ENCODE measurements at places on chromosomes 6 and 20.

GRCh38 chr20:23243791-23244155 lies 106.8 kb upstream of the NXT1 start:
- DNase-seq = no peak

GRCh38 chr6:71333697-71334096 lies 45.1 kb downstream of the OGFRL1 start:
- DNase-seq = no peak

DNA sequence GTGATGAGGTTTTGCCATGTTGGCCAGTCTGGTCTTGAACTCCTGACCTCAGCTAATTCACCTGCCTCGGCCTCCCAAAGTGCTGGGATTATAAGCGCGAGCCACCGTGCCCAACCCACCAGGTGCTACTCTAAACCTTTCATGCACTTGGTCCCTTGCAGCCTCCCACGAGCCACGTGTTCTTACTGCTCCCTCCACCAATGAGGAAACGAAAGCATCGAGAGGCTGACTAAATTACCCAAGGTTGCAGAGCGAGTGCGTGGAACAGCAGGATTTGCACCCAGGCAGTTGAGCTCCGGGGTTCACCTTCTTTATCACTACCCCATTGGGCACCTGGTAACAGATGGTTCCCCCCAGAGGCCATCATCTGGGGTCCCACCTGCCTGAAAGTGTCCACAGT lies 208.3 kb downstream of the LY86 start:
- no peak for DNase-seq

GRCh38 chr6:136945711-136946121 lies 23.6 kb downstream of the SLC35D3 start:
- DNase-seq = no peak

DNA sequence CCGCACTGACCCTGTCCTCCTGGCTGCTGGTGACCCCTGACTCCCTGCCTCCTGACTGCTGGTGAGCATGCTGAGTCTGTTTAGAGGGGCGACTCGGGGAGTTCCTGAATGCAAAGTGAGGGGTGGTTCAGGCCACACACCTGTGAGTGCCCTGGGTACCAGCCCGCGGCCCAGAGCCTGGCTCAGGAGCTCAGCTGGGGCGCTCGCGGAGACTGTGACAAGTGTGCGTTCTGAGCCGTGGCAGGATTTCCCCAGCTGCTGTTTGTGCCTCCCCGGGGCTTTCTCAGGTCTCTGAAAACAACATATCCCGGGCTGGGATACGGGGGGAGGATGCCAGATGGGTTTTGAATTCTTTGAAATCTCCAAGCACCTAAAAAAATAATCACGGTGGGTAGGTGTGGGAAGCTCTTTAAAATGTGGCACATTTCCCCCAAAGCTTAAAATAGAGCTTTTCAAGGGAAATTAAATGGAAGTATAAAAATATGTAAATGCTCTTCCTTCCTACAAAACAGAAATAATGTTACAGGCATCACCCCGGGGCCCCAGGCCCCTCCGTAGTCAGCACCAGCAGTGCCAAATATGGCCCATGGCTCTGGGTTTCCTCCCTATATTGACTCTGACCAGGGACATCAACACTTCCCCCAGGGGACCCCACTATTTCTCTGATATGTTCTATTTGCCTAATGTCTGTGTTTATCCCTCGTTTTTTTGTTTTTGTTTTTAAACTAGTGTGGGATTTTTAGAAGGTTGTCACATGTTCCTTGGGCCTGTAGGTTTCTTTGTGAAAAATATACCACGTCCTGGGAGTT lies 49.9 kb upstream of the TAGAP start:
- peak; percentile 56 for DNase-seq

DNA sequence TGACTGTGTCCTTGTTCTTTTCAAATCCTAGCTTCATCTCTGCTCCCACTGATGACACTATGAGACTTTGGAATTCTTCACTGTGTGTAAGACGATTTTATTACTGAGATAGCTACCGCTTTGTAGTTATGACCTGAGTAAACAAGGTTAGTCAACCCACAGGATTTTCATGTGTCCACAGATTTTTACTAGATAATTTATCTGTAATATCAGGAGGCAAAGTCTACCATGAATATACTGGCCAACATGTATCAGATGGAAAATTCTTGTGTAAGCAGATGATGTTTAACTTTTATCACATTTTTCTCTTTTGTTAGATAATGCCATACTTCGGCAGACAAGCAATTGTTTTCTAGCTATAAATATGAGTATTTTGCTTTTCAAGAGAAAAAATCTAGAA lies 119.8 kb downstream of the SGK1 start:
- no peak for DNase-seq

GRCh38 chr20:61905781-61906523 lies 159.7 kb downstream of the TAF4 start:
- DNase-seq = no peak

DNA sequence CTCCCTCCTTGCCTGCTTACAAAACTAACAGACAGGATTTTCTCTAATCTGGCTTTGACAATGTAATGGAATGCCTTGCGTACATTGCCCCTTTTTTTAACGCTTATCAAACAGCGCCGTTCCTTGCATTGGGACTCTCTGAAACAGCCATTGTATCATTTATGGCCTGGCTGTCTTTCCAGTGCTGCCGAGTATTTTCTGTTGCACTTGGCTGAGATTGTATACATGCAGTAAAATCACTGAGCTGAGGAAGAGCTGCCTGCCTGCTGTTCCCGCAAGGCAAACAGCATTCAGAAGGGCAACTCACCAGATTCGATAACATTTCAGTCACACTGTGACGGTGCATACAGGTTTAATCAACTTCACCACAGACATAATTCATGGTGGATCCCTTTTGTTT lies 106.0 kb downstream of the SH3BGRL2 start:
- DNase-seq = no peak

GRCh38 chr6:125904871-125905270 lies 51.7 kb upstream of the HINT3 start:
- DNase-seq = no peak

GRCh38 chr20:57440678-57441509 lies 49.7 kb downstream of the RBM38 start:
- DNase-seq = no peak

GRCh38 chr6:148530976-148531375 lies 188.3 kb downstream of the SASH1 start:
- DNase-seq = no peak

GRCh38 chr6:35366204-35366596 lies 23.8 kb downstream of the PPARD start:
- DNase-seq = no peak

- no peak for DNase-seq
Observed at GRCh38 chr6:116218172-116218633, 35.7 kb downstream of the TSPYL4 start.

DNA sequence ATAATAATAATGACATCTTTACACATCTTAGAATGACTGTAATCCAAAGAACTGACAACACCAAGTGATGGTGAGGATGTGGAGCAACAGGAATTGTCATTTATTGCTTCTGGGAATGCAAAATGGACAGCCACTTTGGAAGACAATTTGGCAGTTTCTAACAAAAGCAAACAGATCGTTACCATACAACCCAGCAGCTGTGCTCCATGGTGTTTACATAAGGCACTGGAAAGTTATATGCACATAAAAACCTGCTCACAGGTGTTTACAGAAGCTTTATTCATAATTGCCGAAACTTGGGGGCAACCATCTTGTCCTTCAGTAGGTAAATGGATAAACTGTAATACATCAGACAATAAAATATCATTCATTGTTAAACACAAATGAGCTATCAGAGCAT lies 18.3 kb upstream of the ASF1A start:
- DNase-seq = no peak

DNA sequence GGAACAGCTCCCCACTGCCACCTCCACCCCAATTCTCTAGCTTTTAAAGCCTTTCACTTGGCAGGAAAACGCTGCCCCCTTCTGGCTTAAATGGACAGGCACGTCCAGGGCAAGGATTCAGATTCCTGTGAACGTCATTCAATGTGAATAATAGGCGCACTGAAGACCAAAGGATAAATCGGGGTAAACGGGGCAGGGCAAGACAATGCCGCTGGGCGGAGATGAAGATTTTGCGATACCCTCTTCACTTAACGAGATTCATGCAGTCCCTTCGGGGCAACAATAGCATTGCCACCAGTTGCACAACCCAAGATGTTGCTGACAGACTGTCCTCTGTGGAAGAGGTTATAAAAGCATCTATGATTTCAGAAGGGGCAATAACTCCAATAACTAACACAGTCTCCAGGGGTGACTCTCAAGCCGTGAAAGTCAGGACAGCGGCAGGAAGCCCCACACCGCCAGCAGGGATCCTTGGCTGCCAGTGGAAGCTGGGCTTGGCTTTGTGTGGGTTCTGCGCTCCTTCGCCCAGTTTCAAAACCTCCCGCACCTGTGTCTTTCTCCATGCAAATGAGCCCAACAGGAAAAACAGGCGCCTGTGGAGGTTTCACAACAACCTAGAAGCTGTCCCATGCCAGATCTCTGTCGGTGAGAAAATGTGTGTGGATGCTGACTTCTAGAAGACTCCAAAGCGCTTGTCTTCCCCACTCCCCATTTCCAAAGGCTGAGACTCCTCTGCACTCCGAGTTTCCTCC lies 291.8 kb downstream of the BMP7 start:
- DNase-seq = no peak

- DNase-seq = no peak
Observed at GRCh38 chr6:140366991-140367390, 992.5 kb upstream of the CITED2 start.

- no peak for DNase-seq
Observed at GRCh38 chr20:53809728-53810365, 216.2 kb upstream of the ZNF217 start.

- DNase-seq = no peak
Observed at GRCh38 chr6:7901056-7901455, 9.5 kb downstream of the TXNDC5 start.

GRCh38 chr6:25404693-25405169 lies 125.6 kb downstream of the CARMIL1 start:
- peak; percentile 21 for DNase-seq

GRCh38 chr6:69866351-69866769 lies at the start of gene COL19A1:
COL19A1 (plus strand) TSS chr6:69866556; CDS start chr6:69879568, 13,012 bp downstream.
- peak; percentile 60 for DNase-seq

- DNase-seq = no peak
Observed at GRCh38 chr6:111530667-111531066, 47.6 kb upstream of the REV3L start.

- DNase-seq = no peak
Observed at GRCh38 chr6:149373511-149373910, 26.6 kb upstream of the SUMO4 start.

DNA sequence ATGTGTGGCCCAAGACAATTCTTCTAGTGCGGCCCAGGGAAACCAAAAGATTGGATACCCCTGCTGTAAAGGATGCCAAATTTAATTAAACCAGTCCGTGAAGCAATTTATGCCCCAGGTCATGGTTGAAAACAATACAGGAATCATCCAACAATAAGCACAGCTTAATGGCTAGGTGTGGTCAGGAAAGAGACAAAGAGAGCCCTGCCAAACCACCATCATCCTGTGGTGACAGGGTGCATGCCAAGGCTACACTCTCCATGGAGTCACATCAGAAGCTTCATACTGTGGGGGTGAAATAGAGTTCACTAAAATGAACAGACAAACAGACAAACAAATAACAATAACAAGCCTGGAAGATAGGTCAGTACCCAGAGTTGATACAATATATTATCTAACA lies 62.7 kb downstream of the DZANK1 start:
- no peak for DNase-seq

DNA sequence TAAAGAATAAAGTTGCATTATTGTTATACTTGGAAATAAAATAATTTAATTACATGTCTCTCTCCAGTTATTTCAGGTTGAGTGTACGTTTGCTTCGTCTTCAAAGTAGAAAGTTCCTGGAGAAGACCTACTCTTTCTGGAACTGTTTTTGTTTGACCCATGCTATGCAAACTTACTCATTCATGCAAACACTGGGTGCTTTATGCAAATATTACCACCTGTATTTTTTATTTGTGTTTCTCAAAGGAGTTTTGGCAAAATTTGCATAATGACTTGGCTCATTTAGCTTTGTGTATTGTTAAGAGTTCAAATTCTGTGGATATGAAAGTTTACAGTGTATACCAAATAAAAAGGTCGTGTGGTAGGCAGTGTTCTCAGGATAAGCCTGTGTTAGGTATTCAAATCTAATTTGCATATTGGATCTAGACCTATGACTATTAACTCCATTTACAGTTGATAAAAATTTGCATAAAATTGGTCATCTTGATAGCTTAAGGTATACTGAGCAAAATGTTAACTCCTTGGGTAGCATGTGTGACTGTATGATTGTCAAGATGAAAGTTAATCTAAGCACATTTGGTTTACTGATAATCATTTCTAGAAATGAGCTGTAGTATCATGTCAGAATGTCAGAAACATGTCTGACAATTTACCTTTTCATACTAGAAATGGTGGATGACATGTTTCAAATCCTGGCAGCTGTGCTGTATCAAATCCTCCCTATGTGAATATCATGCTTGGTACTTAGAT lies 65.2 kb downstream of the CDKAL1 start:
- DNase-seq = no peak

DNA sequence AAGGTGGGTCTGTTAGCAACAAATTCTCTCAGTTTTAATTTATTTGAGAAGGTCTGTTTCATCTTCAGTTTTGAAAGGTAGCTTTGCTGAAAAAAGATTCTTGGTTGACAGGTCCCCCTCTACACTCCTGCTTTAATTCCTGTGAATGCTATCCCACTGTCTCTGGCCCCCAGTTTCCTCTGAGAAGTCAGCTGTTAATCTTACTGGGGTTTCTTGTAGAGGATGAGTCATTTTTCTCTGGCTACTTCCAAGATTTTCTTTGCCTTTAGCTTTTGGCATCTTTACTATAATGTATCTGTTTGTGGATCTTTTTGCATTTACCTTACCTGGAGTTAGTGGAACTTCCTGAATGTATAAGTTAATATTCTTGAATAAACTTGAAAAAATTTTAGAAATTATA lies 122.7 kb downstream of the MMS22L start:
- DNase-seq = no peak

GRCh38 chr6:90296341-90297114 lies at the start of gene BACH2:
BACH2 (minus strand) TSS chr6:90296843; CDS start chr6:90008844, 287,999 bp downstream.
- DNase-seq = peak; percentile 94

- DNase-seq = no peak
Observed at GRCh38 chr6:836276-836853, 143.4 kb upstream of the EXOC2 start.

- no peak for DNase-seq
Observed at GRCh38 chr6:160363016-160363996, 15.1 kb downstream of the SLC22A3 start.

DNA sequence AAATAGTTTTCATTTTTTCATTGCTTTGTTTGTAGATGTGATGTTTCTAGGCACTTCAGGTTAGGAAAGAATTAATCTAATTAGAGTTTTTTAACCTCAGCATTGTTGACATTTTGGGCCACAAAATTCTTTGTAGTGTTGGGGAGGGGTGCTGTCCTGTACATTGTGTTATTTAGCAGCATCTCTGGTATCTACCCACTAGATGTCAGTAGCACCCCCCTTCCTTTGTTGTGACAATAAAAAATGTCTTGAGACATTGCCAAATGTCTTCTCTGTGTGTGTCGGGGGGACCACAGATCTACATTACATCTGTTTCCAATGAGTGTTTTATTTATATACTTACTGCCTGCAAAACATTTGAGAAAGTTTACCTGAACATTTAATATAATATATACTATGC lies 45.6 kb downstream of the EYA4 start:
- no peak for DNase-seq
